CD4-positive, alpha-beta T cell (primary cell): ENCODE measurements at places on chromosomes 1 and 21.

DNA sequence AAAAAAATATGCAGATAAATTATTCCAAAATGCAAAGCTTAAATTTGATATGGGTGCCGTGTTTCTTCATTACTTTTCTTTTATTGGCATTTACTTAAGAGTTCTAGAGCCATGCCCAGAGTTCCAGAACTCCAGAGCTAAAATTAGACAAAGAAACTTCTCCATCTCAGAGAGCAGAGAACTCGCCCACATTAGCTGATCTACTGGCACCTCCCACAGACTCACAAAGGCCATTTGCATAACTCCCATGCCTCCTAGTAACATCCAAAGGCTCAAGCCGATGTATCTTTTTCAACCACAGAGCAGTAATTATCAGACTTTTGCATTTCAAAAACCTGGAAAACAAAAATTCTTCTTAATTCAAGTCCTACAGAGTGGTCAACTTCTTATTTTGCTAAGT lies 323.8 kb upstream of the ST6GALNAC5 start:
- H3K27me3 ChIP-seq, result no peaks in the 10 kb centered on the region
- H3K27ac ChIP-seq, result no peak overlapping the region
- no peak for DNase-seq
- no peaks in the 10 kb centered on the region for H3K36me3 ChIP-seq
- H3K4me3 ChIP-seq, result no peak overlapping the region

DNA sequence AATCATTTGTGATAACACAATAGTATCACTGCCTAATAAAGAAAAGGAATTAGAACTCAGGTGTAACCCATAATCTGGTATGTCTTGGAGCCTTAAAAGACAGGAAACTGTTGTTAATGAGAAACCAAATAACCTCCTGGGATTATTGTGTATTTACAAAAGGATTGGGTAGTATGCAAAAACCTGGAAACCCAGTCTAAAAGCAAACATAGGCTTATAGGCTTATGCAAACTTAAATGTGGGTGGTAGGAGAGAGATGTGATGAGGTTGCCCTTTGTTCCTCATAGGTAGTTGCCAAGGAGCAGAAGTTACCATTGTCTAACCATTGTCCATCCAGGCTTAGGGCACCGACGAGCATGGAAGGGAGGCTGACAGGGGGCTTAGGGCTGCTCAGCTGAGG lies 165.8 kb downstream of the AK5 start:
- DNase-seq, result no peak
- H3K4me3 ChIP-seq, result no peak overlapping the region
- H3K27me3 ChIP-seq, result no peaks in the 10 kb centered on the region
- H3K27ac ChIP-seq, result no peak overlapping the region
- no peaks in the 10 kb centered on the region for H3K36me3 ChIP-seq

DNA sequence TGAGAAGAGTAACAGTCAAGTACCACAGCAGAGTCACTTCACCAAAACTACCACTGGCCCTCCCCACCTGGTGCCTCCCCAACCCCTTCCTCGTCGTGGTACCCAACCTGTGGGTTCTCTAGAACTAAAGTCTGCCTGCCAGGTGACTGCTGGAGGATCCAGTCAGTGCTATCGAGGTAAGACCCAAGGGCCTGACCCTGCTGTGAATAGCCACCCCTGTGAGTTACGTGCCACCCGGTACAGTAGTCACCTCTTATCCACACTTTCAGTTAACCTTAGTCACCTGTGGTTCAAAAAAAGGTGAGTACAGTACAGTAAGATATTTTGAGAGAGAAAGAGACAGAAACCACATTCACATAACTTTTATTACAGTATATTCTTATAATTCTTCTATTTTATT lies 16.5 kb downstream of the TTF2 start:
- no peak for DNase-seq
- peaks cover 72% of the 10 kb centered on the region for H3K36me3 ChIP-seq
- no peaks in the 10 kb centered on the region for H3K27me3 ChIP-seq
- no peaks in the 10 kb centered on the region for H3K4me1 ChIP-seq

DNA sequence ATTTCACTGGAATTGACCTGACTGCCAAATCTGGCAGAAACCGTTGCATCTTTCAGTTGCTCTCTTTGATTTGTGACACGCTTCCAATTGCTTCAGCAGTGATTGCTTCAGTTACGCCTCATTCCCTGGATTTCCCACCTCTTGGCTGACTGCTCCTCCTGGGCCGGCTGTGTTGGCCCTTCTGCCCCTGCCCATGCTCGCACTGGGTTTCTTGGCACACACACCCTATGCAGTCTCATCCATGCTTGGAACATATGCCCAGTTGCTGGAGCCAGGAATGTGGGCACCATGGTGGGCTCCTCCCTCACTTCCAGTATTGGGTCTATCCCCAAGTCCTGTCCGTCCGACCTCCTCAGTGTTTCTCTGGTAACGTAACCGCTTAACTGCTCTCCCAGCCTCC lies 2.2 kb upstream of the ZBTB21 start:
- H3K27me3 ChIP-seq, result no peaks in the 10 kb centered on the region
- peaks cover 11% of the 10 kb centered on the region for H3K4me1 ChIP-seq
- DNase-seq, result no peak
- H3K4me3 ChIP-seq, result no peak overlapping the region
- no peak overlapping the region for H3K27ac ChIP-seq
- no peaks in the 10 kb centered on the region for H3K36me3 ChIP-seq

GRCh38 chr1:169941982-169942830 lies 48.5 kb upstream of the SCYL3 start:
- DNase-seq, result no peak
- peaks cover 3% of the 10 kb centered on the region for H3K36me3 ChIP-seq
- no peak overlapping the region for H3K4me3 ChIP-seq
- H3K4me1 ChIP-seq, result no peaks in the 10 kb centered on the region

- H3K4me1 ChIP-seq, result no peaks in the 10 kb centered on the region
- no peaks in the 10 kb centered on the region for H3K36me3 ChIP-seq
- no peak overlapping the region for H3K27ac ChIP-seq
- DNase-seq, result no peak
- H3K27me3 ChIP-seq, result no peaks in the 10 kb centered on the region
Observed at GRCh38 chr1:71222668-71223067, 141.8 kb upstream of the ZRANB2 start.

GRCh38 chr1:201713086-201713810 lies 115.7 kb upstream of the IPO9 start:
- no peak overlapping the region for H3K27ac ChIP-seq
- H3K27me3 ChIP-seq, result no peaks in the 10 kb centered on the region
- no peak for DNase-seq
- no peaks in the 10 kb centered on the region for H3K36me3 ChIP-seq

GRCh38 chr1:39690794-39691382 lies 345 bp downstream of the HPCAL4 start:
- H3K4me3 ChIP-seq, result peak overlapping the region; percentile 67
- peaks cover 40% of the 10 kb centered on the region for H3K4me1 ChIP-seq
- H3K36me3 ChIP-seq, result no peaks in the 10 kb centered on the region

DNA sequence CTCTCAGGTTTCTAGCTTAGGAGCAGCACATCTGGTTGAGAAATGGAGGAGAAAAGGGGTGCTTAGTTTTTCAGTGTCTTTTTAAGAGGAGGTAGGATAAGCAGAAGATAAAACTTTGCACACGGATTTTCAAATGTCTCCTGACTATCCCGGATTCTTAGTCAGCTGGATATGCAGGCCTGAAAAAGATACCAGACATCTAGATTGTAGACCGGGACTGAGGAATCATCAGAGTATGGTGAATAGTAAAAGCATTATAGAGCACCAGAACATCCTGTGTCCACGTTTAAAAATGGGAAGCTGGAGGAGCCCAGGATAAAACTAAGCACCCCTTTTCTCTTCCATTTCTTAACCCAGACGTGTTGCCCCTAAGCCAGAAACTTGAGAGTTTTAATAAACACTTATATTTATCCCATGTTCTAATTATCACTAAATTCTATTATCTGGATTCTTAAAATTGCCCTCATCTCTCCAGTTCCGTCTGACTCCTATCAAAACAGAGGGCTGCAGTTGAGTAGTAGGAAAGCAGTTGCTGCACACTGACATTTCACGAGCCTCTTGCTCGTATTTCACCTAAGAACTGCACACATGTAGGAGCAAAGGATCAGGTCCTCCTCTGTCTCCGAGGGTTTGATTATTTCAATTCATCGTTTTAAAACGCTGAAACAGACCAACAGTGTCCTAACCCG lies 609 bp downstream of the PIGK start:
- peak overlapping the region; percentile 99 for H3K4me3 ChIP-seq
- peaks cover 10% of the 10 kb centered on the region for H3K4me1 ChIP-seq
- peak overlapping the region; percentile 86 for H3K27ac ChIP-seq
- H3K27me3 ChIP-seq, result no peaks in the 10 kb centered on the region
- no peaks in the 10 kb centered on the region for H3K36me3 ChIP-seq
- no peak for DNase-seq

DNA sequence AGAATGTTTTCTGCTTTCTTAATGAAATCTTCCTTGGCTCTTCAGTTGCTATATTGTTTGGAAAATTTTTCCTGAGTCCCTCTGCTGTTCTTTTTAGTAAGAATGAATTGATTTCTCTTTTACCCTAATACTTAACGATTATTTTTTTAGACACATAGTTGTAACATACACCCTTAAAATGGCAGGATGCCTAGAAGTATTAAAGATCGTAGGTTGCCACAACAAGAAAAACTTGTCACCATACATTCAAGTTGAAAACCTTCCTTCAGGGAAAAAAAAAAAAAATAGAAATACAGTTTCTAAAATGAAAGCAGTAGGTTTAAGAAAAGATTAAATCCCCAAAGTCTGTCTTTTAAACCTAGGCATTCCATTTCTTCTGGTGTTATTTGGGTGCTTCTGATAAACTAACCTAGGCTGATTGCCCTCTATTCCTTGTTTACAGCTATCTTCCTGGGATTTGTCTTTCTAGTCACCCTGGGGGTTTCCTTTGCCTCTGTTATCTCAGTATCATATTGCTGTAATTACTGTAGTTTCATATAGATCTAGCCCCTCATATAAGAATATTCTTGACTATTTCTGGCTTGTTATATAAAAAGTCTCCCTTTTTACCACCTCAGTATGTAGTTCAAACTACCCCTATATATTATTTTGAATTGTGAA lies 16.8 kb downstream of the SUCO start:
- H3K27ac ChIP-seq, result no peak overlapping the region
- H3K36me3 ChIP-seq, result peaks cover under 1% of the 10 kb centered on the region
- peaks cover 7% of the 10 kb centered on the region for H3K4me1 ChIP-seq
- no peaks in the 10 kb centered on the region for H3K27me3 ChIP-seq
- no peak overlapping the region for H3K4me3 ChIP-seq

DNA sequence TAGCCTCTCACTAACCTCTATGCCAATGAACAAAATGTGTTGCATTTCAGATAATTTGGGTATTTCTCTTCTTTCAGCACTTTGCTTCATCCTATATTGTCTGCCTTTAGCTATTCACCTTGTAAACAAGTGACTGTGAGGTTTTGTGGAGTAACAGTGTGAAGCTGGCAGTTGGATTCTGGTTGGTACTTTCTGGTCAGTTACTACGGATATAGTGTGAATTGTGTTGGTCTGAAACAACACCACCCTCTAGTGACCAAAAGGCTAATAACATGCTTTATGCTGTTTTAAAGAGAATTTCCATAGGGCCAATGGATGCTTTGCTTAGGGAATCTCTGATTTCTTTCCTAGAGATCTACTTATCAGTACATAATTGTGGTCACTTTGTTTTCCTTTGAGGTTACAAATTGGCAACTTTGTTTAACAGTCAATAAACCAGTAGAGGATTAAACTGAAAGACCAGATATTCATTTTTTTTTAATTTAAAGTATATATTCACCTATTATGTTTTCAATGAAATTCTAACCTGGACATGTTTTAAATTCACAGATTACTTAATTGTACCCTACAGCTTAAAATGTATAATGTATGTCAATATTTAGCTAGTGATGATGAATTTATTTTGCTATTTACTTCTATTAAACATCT lies 2.5 kb upstream of the PTGER3 start:
- no peak overlapping the region for H3K27ac ChIP-seq
- H3K27me3 ChIP-seq, result peaks cover 27% of the 10 kb centered on the region
- no peaks in the 10 kb centered on the region for H3K36me3 ChIP-seq
- no peak overlapping the region for H3K4me3 ChIP-seq
- DNase-seq, result no peak

GRCh38 chr21:44907966-44908895 lies 12.5 kb downstream of the ITGB2 start:
- peaks cover 75% of the 10 kb centered on the region for H3K36me3 ChIP-seq
- H3K27ac ChIP-seq, result peak overlapping the region; percentile 49
- H3K27me3 ChIP-seq, result no peaks in the 10 kb centered on the region
- no peak for DNase-seq
- H3K4me1 ChIP-seq, result peaks cover 88% of the 10 kb centered on the region
- no peak overlapping the region for H3K4me3 ChIP-seq

DNA sequence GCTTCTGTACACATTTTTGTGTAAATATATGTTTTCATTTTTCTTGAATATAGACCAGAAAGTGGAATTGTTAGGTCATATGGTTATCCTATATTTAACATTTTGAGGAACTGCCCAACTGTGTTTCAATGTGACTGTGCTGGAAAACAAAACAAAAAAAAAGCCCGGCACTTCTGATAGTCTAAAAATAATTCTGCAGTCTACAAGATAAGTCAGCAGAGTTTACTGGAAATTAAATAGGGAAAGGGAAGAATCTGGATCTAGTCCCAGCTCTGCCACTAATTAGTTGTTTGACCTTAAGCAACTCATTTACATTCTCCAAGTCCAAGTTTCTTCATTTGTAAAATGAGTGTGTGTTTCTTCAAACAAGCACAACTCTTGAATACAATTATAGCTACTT lies 869.1 kb upstream of the B3GALT2 start:
- peaks cover 58% of the 10 kb centered on the region for H3K4me1 ChIP-seq
- H3K27me3 ChIP-seq, result no peaks in the 10 kb centered on the region
- no peak for DNase-seq
- no peak overlapping the region for H3K4me3 ChIP-seq

GRCh38 chr1:39141925-39142324 lies 62.6 kb upstream of the MACF1 start:
- H3K36me3 ChIP-seq, result no peaks in the 10 kb centered on the region
- no peak overlapping the region for H3K27ac ChIP-seq
- no peak overlapping the region for H3K4me3 ChIP-seq
- H3K27me3 ChIP-seq, result no peaks in the 10 kb centered on the region
- H3K4me1 ChIP-seq, result no peaks in the 10 kb centered on the region
- DNase-seq, result no peak

GRCh38 chr1:84001501-84001900 lies 2.6 kb upstream of the TTLL7 start:
- peaks cover 33% of the 10 kb centered on the region for H3K27me3 ChIP-seq
- peaks cover 18% of the 10 kb centered on the region for H3K4me1 ChIP-seq

DNA sequence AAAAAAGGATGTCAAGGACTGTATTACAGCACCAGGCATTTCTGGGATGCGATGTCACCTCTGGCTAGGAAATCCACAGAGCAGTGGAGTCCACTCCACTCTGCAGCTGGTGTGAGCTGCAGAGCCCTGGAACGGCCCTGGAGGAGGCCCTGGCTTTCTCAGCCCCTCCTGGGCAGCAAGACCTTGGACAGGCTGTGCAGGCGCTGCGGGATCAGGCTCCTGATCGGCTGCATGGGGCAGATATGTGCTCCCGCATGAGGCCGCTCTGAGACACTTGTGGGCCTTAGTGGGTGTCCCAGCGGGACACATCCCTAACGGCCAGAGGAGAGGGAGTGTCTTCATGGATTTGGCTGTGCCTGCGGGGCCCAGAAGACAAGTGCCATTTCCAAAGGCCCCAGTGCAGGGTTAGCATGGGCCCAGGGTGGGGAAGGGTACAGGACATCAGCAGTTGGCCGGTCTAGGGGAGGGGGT lies 6.2 kb downstream of the DNMT3L start:
- H3K27ac ChIP-seq, result no peak overlapping the region
- DNase-seq, result no peak
- H3K4me3 ChIP-seq, result no peak overlapping the region
- H3K4me1 ChIP-seq, result no peaks in the 10 kb centered on the region
